SK-N-SH (cell line): ENCODE measurements at places on chromosomes 3 and 15. TPM values are rescaled to one million over a fixed set of nuclear protein-coding genes. Genes with fewer than 3 reads are reported as not detected.

- H3K27ac ChIP-seq = no peak overlapping the region
- H3K27me3 ChIP-seq = no peaks in the 10 kb centered on the region
- peaks cover 19% of the 10 kb centered on the region for H3K36me3 ChIP-seq
- DNase-seq = no peak
Measured at GRCh38 chr3:45984331-45985312, 11.0 kb downstream of the FYCO1 start.

DNA sequence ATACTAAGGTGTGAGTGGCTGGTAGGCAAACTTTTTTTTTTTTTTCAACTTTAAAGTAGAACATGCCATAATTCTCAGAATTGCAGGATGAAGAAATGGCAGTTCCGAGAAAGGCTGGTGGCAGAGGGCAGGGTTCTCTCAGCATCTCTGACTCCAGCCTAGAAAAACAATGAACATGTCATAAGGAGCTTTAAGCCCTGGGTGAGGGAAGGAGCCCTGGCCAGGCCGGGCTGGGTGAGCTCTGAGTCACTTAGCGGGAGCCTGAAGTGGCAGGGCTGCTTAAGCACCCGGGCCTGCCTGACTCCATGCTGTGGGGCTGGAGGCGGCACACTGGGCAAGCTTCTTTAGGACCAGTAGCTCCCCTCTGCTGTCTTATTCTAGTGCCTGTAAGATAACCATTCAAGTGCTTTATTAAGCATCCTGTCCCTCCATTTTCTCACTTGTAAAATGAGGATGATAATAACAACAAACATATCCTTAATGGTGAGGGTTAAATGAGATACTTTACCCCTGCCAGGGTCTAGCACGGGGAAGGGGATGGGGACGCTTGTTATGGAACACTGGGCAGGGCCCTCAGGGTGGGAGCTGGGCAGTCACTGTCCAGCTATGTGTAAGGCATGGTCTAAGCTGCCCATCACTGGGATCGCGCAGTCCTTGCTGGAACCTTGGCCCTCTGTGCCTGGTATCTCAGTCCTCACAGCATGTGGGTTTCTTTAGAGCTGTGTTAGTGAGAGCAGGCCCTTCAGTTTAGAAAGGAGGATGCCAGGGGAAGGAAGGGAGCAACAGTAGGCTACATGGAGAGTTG, 18.4 kb downstream of the SMAD6 start:
- peaks cover 11% of the 10 kb centered on the region; the same call in 1 of the 2 replicates for H3K36me3 ChIP-seq
- peaks cover 11% of the 10 kb centered on the region; the same call in 1 of the 2 replicates for H3K4me1 ChIP-seq
- peak overlapping the region; percentile 64 for H3K27ac ChIP-seq
- H3K27me3 ChIP-seq = no peaks in the 10 kb centered on the region

- peak; percentile 49 for DNase-seq
- H3K27me3 ChIP-seq = no peaks in the 10 kb centered on the region
Measured at GRCh38 chr3:64530434-64531049, 157.3 kb downstream of the ADAMTS9 start.

Gene EOMES
- not detected in 2 replicates for polyA plus RNA-seq

Gene CPNE9
- 0.03 and 0.06 TPM in 2 replicates for polyA plus RNA-seq
